ENCODE measurements at places on chromosomes 6 and 20.

- peak; percentile 72 for DNase-seq
These were observed 150.2 kb downstream of the LPA start for GRCh38 chr6:160513836-160514235.

GRCh38 chr20:51570739-51571459 is 28.4 kb upstream of the NFATC2 start:
- DNase-seq: peak; percentile 15

GRCh38 chr6:148926478-148926877 is 179.6 kb downstream of the UST start:
- no peak for DNase-seq

DNA sequence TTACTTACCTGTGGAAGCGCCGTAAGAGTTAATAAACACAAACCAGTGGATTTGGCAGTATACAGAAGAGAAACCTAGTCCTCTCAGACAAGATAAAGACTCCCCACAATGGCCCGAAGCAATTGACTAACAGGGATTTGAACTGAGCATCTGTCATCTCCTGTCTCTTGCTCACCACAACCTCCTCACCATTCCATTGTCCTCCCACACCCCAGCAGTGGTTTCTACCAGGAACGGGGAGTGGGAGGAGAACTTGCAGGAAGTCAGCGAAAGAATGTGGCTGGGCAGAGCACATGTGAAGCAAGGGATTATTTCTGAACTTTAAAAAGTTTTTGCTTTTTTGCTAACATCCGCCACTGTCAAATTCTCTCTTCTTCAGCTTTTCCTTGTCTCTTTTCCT is 24.6 kb upstream of the TAAR1 start:
- peak; percentile 87 for DNase-seq

GRCh38 chr20:61119794-61120410 is 132.2 kb upstream of the CDH4 start:
- no peak for DNase-seq

DNA sequence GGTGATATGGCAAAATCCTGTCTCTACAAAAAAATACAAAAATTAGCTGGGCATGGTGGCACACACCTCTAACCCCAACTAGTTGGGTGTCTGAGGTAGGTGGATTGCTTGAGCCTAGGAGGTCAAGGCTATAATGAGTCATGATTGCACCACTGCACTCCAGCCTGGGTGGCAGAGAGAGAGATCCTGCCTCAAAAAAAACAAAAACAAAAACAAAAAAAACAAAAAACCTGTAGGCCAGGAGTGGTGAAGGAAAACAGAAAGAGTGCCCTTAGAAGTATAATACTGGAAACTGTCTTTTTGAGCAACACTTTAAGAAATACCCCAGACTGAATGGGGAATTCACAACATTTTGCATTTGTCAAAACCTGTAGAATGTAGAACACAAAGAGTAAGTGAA is 85.3 kb downstream of the JARID2 start:
- peak; percentile 56 for DNase-seq

- DNase-seq: peak; percentile 51
These were observed 108.3 kb downstream of the UBE3D start for GRCh38 chr6:82957171-82957867.

DNA sequence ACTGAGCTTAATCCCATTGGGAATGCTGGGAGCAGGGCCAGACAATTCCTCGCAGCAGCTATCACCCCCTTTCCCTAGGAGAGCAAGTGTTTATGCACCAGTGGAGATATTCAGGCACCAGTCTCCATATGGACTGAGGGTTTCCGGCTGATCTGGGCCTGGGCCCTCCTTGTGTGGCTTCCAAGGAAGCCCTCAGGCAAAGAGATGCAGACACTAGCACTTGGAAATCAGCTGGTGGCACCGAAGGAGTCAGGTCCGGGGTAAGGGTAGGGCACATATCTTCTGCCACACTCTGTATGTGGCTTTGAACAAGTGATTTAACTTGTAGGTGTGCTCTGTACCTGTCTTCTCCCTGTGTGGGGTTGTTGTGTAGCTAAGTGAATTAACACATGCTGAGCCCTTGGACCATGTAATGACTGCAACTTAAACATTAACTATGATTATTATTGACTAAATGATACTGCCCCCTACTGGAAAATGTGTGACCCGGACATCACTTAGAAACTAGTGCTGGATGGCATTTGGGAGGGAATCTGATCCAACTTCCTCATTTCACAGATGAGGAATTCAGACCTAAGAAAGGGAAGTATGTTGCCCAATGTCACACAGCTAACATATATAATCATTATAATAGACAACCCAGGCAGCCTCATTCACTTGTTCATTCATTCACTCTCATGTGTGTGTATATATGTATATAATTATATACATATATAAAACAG is 19.3 kb upstream of the WFDC2 start:
- peak; percentile 72 for DNase-seq

DNA sequence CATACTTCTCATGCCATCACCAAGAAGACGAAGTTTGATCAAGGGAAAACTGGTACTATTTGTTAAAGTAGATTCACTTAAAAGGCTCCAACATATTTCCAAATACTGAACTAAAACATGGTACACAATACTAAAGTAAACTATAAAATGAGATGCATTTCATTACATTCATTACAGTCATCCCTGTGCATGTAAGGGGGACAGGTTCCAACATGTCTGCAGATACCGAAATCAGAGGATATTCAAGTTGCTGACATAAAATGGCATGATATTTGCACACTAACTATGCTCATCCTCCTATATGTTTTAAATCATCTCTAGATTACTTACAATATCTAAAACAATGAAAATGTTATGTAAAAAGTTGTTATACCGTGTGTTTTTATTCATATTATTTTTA is 893.9 kb upstream of the MANEA start:
- DNase-seq: no peak

DNA sequence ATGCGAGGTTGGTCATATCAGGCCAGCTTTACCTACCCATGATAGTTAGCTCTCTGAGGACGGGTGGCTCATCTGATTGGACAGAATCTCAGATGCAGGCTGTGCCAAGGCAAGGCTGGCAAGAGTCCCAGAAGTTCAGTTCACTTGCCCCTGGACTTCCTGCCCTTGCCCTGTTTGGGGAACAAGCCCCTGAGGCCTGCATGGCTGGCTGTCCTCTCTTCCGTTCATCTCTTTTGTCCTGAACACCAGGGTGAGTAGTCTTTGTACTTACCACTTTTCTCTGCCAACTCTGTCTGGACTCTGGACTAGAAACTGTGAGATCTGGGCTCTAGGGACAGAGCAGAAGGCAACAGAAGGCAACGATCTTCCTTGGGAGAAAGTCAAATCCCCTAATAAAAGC is 769.9 kb downstream of the QKI start:
- no peak for DNase-seq

DNA sequence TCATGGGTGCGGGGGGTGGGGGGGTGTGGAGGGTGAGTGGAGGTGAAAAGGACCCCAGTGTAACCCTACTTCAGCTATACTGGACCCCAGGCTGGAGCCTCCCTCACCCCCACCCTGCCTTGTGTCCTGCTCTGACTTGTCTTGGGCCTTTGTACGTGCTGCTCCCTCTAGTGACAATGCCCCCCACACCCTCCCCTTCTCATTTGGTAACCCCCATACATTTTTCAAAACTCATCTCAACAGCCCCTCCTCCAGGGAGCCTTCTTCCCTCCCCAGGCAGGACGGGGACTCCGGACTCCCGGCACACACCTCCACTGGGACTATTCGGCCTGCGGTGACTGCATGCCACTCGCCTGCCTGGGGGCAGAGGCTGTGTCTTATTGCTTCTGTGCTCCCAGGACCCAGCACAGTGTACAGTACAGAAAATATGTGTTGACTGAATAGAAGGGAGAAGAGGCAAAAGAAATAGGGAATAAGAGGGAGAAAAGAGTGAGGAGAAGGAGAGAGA is 108.2 kb downstream of the VEGFA start:
- DNase-seq: no peak

DNA sequence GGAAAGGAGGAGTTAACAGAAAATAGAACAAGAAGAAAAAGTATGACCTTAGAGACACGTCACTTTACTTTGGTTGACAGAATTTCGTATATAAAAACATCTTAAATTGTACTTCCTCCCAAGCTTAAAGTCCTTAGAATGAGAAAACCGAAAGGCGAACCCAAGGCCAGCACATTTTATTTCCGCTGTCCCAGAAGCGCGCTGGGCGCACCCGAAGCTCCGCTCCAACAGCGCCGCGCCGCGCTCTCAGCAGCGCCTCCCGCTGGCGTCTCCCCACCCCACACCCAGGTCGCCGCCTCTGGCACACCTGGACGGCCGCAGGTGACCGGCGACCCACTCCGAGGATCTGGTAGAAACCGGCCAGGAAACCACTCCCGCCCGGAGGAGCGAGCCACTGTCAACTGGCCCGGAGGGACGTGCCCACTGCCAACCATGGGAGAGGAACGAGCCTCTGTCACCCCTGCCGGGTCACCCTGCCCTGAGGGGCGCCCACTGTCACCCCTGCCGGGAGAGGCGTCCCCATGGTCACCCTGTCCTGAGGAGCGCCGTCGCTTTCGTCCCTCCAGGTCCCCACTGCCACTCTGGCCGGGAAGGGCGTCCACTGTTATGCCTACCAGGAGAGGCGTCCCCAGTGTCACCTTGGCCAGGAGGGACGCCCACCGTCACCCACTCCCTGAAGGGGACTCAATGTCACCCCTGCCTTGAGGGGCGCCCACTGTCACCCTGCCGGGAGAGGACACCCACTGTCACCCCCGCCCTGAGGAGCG is 824 bp downstream of the MPC1 start:
- peak; percentile 43 for DNase-seq

DNA sequence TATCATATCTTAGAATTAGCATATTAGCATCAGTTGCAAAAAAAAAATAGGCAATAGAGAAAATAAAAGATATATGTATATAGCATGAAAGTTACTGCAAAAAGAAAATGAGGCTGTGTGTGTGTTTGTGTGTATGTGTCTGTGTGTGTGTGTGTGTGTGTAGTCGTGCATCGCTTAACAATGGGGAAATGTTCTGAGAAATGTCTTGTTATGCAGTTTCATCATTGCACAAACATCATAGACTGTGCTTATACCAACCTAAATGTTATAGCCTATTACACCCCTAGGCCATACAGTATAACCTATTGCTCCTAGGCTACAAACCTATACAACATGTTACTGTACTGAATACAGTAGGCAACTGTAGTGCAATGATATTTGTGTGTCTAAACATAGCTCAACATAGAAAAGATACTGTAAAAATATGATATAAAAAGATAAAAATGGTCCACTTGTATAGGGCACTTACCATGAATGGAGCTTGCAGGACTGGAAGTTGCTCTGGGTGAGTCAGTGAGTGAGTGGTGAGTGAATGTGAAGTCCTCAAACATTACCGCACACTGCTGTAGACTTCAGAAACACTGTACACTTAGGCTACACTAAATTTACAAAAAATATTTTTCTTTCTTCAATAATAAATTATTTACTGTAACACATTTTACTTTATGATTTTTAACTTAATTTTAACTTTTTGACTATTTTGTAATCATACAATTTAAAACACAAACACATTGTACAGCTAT is 805.1 kb downstream of the KIF16B start:
- no peak for DNase-seq

DNA sequence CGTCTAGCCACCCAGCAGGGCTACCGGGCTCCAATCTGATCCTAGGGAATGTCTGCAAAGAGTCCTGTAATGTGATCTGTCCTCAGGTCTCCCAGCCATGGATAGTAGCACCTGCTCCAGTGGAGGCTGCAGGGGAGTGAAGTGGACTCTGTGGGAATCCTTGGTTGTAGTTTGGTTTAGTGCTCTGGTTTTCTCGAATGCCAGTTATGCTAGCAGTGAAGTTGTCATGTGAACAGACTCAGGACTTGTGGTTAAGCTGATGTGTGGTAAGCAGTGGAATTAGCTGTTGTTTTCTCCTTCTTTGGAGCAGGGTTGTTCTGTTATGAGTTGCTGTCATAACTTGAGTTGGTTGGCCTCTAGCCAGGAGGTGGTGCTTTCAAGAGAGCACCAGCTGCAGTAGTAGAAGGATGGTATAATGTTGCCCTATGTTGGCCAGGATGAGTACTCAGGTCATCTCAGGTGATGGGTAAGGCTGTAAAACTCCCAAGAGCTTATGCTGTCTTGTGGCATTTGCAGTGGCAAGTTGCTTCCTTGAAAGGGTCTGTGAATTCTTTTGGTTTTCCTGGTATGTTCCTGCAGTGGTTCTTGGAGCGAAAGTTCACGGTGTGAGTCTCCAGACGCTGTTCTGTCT is 390.2 kb downstream of the UTRN start:
- DNase-seq: no peak

DNA sequence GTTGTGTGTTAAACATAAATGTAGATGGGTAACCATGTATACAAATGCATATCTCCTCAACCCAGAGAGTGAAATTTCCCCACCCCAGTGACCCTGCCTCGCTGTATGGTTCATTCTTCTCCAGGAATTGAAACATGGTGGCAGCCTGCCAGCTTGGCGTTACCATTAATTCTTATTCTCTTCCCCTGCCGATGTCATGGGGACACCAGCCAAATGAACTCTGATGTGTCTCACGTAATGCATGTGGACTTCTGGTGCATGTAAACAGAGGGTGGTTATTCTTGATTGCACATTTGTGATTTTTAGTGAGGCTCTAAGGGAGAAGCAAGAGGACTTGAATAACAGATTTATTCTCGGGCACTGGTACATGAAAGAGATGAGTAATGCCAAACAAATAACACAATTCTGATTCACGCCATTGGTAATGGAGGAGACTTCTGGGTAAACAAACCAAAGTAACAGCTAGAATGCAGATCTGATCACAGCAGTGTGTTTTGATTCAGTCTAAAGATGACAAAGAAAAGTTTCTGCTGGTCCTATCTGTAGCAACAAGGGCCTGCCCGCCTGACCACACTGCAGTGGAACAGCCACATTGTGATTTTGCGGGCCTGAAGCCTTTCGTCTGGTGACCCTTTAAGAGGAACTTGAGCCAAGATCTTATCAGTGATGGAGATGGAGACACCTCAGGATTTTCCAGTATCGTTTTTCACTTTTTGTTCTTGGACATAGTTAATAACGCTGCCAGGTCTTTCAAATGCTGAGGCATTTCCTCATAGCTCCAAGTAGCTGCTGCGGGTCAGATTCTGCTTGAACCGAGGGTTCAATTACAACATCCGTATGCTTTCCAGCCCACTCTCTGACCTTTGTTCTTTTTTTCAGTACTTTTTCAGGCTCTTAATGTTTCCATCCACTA is 171.8 kb upstream of the AKAP12 start:
- peak; percentile 97 for DNase-seq

DNA sequence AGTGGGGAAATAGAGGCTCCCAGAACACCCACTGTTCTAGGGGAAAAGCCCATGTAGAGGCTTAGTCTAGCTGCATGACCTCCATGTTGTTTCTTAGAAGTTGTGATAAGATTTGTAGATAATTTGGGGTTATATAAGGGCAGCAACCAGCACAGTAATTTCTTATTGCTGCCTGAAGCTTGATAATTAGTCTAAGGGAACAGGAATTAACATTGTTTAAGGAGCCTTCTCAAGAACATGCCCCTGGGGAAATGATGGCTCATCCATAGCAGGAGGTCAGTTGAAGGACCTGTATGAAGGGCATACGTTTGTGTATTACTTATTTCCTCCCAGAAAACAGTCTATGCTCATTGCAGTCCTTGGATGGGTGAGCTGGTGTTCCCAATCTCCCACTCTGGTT is 170.7 kb upstream of the SCGN start:
- DNase-seq: no peak

Data from ELR (cell line).